Anterior cingulate cortex (tissue), 58 donors: ENCODE measurements at places on chromosomes 2 and 18.
A peak's percentile ranks its signal among the peaks of the same experiment; 100 is the strongest.

DNA sequence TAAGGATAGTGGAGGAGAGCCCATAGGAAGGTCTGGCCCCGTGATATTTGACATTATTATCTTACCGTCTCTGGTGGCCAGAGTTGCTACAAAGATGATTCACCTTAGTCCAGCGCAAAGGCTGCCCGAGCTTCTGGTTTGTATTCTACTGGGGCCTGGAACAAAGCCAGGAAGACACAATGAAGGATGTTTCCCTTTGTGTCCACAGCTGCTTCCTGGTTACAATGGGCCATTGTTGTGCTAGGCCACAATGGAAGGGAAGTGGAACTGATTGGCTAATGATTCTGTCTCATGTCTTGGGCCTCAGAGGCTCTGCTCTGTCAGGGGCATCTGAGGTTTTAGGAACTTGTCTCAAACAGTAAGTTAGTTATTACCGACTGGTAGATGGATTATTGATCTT is 132.2 kb downstream of the TDRD15 start:
- peak; percentile 75 for DNase-seq

DNA sequence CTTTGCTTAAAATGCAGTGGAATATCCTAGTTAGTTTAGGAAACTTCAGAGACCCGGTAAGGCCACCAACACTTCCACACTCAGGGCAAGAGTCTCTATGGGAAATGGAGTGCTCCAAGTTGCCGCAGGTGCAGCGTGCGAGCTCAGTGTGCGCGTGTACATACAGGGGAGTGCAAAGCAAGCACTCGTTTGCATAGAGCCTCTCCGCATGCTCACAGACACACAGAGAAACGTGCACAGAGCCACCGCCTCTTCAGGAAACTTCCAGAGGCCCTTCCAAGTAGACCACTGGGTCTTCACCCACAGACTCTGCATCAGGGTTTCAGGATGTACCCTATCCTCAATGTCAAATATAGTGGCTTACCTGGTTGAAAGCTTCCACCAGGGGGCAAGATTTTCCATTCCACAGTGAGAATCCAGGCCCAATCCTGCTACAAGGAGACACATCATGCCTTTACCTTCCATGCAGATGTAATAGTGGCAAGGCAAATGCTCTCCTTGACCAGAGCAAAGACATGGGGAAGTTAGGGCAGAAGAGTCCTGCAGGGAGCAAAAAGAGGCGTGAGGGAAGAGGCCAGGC is 513.0 kb upstream of the MYT1L start:
- DNase-seq: no peak

DNA sequence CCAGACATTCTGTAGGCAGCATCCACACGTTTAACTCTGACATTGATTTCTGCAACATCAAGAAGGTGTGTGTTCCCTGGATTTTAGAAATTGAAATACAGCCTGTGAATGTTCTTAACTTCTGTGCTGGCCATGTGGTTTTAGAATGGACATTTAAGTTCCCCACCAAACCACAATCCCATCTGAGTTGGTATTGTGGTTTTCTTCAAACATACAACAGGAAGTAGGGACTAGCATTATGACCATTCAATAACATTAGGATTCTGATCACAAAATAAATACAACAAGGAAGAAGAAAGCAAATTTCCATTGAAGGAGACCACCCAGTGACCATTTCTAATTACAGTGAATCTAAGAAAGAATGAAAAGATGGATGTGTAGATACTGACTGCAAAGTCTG is 51.2 kb downstream of the MAP3K20 start:
- DNase-seq: no peak

DNA sequence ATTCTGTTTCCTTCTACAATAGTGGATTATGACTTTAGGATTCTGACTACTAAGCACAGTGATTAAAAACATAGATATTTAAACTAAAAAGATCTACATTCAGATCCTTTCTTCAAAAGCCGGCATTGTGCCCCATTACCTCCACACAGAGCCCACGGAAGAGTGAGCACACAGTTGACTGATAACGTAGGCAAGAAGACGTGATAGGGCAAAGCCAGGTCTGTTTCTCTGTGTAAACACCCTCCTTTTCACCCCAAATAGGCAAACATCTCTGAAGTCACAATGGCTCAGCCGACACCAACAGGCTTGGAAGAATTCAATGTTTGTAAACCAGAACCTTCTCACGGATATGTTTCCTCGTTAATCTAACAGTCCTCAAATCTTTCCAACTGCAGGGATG is 302.9 kb downstream of the CMPK2 start:
- no peak for DNase-seq

DNA sequence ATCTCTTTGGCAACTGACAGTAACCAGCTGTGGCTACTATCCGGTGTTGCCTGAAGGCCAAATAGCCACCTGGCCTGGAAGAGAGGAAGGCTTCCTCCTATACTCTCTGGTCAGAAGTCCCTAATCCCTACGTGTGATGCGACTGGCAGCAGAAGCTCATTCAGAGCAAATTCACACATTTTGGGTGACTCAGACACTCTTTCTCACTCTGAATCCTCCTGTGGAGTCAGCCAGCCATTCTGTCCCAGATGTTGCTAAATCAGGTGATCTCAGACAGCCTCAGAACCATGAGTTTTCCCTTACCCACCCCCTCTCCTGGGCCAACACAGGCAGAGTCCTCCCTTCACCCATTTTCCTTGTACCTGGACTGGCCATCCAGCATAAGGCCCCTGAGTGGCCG is 34.7 kb downstream of the CFAP53 start:
- no peak for DNase-seq

- DNase-seq: no peak
These were observed 17.3 kb downstream of the CIB4 start for GRCh38 chr2:26623541-26624495.

DNA sequence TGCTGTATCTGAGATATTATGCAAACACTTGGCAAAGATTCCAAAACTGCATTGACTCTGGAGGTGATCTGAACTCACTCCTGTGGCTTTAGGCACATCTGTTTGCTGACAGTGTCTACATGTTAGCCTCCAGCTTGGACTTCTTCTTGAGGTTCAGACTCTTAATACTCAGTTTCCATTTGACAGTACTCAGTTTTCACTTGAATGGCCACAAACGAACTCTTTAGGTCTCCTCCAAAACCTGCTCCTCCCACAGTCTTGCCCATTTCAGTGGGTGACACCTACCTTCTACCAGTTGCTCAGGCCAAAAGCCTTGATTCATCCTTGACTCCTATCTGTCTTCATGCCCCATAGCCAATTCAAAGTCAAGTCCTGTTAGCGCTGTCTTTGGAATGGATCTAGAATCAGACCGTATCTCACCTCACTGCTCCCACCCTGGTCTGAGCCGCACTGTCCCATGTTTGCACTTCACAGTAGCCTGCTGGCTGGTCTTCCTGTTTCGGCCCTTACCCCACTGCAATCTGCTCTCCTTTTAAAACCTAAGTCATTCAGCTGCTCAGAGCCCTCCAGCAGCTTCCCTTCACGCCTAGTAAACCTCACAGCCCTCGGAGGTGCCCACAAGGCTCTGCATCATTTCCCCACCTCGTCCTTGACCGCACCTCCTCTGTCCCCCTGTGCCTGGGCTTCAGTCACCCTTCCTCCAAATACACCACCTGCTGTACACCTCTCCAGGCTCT is 10.5 kb downstream of the ATG16L1 start:
- no peak for DNase-seq

DNA sequence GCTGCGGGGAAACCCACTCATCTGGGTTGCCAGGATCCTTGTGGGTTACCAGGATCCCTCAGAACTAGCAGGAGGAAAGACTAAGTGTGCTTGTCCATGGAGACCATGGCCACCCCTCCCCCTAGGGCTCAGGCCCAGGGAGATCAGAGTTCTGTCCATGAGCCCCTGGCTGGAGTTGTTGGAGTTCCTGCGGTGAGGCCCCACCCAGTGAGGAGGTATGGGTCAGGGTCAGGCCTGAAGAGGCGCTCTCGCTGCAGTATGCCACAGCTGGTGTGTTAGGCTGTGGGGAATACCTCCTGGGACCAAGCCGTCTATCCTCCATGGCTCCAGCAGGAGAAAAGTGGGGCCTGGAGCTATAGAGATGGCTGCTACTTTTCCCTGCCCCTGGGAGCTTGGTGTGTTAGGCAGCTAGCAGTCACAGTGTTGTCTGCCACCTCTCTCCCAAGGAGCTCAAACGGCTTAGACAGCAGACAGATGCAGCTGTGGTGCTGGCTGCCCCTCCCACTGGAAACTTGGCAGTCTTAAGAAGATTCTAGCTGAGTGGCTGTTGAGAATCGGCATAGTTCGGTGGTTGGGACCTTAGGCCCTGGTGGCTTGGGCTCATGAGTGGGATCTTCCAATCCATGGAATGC is 240.3 kb upstream of the CELF4 start:
- no peak for DNase-seq

GRCh38 chr2:177753682-177754491 is 318.7 kb downstream of the PDE11A start:
- peak; percentile 54 for DNase-seq

DNA sequence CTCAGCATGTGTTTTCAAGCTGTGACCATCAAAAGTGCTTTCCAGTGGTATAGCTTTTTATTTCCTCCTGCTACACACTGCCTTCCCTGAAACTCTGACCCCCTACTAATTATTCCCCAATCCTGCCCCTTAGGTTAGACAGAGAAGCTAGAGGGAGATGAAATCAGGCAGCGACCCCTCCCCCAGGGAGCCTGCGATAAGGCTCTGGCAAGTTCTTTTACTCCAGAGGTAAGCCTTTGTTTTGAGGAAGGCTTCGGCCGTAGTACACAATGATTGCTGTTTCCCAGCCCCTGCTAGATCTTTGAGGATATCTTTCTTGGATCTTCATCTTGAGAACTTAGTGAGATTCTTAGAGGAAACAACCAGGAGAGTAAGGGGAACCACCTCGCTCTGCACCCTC is 33.5 kb upstream of the NOL4 start:
- no peak for DNase-seq
